Activated CD8-positive, alpha-beta memory T cell treated with anti-CD3 and anti-CD28 coated beads for 48 hours (primary cell): ENCODE measurements at places on chromosomes 12 and 14.

GRCh38 chr14:65866886-65867285, 454.4 kb downstream of the FUT8 start:
- no peak for DNase-seq

DNA sequence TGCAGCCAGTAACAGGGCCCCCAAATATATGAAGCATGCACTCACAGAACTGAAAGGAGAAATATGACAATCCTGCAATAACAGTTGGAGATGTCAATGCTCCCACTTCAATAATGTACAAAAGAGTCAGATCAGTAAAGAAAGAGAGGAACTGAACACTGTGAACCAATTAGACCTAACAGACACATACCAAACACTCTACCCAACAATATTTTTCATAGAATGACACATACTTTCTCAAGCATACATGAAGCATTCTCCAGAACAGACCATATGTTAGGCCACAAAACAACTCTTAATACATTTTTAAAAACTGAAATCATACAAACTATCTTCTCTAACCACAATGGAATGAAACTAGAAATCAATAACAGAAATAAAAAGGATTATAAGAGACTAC, 80.2 kb downstream of the ELK3 start:
- DNase-seq, result no peak

DNA sequence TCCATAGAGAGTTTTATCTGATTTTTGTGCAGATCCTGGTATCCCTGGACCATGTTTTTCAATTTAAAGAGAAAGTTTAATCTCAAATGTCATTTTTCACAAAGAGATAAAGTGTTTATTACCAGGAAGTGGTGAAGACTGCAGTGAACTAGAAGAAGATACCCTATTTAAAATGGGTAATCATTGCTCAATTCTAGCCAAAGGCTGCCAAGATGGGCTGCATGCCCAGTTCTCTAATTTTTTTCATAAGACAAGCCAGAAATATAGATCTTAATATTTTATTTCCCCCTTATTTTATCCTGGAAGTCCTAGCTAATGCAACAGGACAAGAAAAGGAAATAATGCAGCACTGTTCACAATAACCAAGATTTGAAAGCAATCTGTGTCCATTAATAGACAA, 343.5 kb downstream of the PCNX1 start:
- no peak for DNase-seq

DNA sequence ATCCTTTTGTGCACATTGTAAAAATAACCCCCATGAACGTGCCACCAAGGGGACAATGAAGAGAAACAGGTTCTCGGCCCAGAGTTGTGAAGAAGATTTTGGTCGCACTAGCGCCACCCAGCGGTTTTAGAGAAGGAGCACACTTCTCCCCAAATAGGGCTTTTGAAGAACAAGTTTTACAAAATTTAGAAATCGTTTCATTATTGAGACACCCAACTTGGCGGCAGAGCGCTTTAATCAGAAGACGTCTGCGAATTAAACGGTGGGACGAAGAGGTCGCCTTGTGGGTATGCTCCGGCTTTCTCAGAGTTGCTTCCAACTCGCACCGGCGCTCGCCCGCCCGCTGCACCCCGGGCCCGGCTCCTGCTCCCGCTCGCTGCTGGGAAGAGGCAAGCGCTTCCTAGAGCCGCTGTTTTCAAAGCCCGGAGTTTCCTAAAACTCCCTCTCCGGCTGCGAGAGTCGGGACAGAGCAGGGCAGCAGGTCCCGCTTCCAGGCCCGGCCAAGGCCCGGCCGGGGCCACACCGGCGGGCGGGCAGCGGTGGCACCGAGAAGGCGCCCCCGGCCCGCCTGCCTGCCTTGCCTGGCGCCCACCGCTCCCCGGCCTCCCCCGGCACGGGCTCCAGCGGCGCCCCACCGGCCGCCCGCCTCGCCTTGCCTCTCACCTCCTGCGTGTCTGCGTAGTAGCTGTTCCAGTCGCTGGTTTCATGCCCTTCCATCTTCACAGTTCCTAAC, 645 bp downstream of the FOXA1 start:
- DNase-seq, result no peak

- DNase-seq, result no peak
Observed at GRCh38 chr12:101878243-101878821, 952 bp downstream of the DRAM1 start.

DNA sequence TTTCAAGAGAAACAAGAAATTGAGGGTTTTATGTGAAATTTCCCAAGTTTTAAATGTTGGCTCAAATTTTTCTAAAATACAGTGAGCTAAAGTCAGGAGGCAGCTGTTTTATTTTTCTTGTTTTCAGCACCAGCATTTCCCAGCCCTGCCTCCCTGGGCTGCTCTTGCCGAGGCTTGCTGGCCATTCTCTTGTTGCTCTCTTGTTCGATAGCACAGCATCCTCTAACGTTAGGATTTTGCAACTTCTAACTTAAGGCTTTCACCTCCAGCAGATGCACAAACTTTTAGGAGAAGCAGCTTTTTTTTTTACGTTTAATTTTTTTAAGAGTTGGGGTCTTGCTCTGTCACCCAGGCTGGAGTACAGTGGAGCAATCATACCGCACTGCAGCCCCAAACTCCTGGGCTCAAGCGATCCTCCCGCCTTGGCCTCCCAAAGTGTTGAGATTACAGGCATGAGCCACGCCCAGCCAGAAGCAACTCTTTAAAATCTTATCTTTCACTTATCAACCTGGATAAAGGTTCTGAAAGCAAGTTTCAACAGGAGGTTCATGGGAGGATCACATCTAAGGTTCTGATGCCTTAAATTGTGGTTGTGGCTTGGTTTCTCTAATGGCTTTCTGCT, 40.2 kb downstream of the B4GALNT3 start:
- DNase-seq, result no peak

GRCh38 chr12:124148481-124149273, 146.2 kb upstream of the RFLNA start:
- DNase-seq, result no peak

- no peak for DNase-seq
Observed at GRCh38 chr12:113090740-113091139, 34.2 kb downstream of the DTX1 start.

- DNase-seq, result no peak
Observed at GRCh38 chr12:81987371-81987770, 228.2 kb upstream of the PPFIA2 start.

DNA sequence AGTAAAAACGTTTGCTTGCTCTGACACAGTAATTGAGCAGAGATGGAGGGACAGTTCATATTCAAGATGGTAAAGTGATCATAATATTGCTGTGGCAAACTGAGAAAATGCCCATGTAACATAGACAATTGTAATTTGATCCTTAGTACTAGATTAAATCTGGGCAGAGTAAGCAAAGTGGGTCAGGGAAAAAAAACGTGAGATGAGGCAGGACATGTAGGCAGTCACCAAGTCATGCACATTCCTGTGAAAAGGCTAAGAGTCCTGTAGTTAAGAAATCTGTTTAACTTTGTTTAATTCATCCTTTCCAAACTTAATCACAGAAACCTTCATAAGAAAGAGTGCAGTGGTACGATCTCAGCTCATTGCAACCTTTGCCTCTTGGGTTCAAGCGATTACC, 16.1 kb downstream of the BTBD7 start:
- no peak for DNase-seq

GRCh38 chr12:47758834-47759690, at the start of gene RAPGEF3:
Gene RAPGEF3, minus strand, starts transcription at chr12:47758880. Its CDS starts 324 bp downstream, at chr12:47758556.
- no peak for DNase-seq

GRCh38 chr12:20494851-20495250, 126.5 kb downstream of the PDE3A start:
- no peak for DNase-seq

DNA sequence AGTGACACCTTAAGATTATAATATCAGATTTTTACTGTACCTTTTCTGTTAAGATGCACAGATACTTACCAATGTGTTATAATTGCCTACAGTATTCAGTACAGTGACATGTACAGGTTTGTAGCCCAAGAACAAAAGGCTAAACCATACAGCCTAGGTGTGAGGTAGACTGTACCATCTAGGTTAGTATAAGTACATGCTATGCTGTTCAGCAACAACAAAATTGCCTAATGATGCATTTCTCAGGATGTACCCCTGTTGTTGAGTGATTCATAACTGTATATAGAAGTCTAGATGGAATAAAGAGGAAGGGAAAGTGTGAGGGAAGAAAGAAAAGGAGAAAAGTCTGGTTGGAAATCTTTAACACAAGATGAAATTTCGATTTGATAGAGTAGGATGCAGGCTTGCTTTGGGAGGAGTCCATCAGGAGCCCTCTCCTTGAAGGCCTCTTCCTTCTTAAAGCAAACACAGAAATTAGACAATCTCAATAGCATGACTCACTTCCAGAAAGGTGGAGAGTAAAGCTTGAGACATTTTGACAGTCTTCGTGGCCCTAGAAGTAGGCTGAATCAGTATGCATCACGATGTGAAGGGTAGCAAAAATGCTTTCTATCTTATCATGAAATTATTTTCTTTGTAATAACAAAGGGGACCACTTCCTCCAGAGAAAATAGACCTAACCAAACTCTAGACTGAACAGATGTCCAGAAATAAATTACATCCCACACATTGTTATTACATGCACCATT, 191.5 kb downstream of the SYT1 start:
- DNase-seq, result no peak

GRCh38 chr12:14834509-14834908, 8.8 kb downstream of the ART4 start:
- DNase-seq, result no peak

- DNase-seq, result no peak
Observed at GRCh38 chr14:51396222-51396815, 156.3 kb downstream of the TMX1 start.

GRCh38 chr12:106181401-106182114, 42.8 kb upstream of the NUAK1 start:
- no peak for DNase-seq

GRCh38 chr12:50196537-50196936, 29.4 kb upstream of the CERS5 start:
- DNase-seq, result no peak

GRCh38 chr14:88947646-88948598, 123.5 kb downstream of the TTC8 start:
- no peak for DNase-seq

DNA sequence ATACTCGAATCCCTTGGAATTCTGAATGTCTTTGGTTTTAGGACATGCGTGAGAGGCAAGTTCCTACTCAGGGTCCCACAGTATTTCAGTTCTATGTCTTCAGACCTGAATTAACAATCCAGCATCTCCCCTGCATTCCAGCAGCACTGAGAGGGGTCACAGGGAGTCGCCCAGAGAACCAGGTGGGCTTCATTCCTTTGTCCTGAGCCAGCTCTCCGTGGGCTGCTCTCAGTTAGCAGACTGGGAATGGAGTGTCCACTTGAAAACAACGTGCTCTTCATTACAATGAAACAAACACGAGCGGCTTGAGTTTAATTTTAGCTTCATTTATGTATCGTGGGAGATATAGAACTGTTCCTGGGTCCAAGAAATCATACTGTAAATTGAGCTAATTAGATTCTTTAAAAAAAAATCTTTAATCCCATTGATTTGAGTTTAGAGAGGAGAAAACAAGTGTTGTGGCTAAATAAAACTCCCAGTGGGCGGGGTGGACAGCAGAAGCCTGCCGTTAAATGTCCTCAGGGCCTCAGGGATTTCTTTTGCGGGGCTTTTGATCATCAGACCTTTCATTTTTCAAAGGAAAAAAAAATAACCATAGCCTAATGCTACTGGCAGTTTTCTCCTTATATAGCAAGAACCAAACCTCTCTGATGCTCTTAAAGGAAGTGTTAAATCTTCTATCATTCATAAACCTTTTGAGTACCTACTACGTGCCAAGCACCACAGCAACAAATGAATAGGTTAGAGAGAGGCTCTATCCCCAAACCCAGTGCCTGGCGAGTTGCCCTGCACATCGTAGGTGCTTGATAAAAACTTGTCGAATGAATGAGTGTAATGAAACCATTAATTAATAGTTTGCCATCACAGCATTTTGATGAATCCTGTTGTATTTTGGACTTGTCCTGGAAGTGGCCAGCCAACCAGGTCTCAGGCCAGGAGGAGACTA, 140.4 kb downstream of the CHST11 start:
- no peak for DNase-seq

DNA sequence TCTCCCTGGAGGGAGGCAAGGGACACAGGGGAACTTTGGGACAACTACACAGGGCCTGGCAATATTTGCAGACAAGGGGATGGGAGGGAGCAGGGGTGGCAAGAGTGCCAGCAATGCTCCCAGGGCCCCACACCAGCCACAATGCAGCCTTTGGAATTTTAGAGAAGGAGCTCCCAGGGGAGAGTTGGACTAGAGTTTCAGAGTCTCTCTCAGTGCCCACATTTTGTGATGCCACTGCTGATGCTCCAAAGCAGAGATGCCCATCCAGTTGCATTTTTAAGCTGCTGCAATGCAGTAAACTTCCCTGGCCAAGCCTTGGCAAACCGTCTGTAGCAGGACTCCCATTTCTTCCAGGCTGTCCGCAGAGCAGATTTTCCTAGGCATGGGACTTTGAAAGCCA, 98.9 kb downstream of the ZFP36L1 start:
- DNase-seq, result no peak

- DNase-seq, result no peak
Observed at GRCh38 chr12:105420046-105420445, 89.6 kb downstream of the C12orf75 start.

DNA sequence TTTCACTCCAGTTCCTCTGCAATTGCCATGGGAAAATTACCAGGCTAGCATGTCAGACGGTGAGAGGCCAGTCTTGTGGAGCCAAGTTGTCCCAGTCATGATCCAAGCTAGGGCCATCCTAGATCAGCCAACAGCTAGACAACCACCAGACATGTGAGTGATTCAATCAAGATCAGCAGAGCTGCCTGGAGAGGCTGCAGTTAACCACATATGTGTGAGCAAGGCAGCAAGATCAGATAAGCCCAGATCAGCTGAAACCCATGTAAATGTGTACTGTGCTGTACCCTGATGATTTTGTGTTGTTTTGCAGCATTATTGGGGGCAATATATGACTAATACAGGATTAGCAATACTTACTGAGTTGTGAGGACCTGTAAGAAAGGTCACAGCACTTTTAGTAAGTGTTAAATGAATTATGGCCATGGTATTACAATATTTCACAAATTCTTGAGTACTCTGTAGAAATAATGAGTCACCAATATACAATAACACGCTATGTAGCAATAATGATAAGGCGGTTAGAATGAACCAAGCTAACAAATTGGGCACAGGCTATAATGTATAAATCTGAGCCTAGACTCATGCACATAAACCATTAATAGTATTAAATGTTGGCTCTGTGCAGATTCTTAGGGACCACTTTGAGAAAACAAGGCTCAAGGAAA, 91.4 kb downstream of the SUDS3 start:
- DNase-seq, result no peak

- no peak for DNase-seq
Observed at GRCh38 chr14:96249029-96249428, 7.0 kb upstream of the BDKRB1 start.

DNA sequence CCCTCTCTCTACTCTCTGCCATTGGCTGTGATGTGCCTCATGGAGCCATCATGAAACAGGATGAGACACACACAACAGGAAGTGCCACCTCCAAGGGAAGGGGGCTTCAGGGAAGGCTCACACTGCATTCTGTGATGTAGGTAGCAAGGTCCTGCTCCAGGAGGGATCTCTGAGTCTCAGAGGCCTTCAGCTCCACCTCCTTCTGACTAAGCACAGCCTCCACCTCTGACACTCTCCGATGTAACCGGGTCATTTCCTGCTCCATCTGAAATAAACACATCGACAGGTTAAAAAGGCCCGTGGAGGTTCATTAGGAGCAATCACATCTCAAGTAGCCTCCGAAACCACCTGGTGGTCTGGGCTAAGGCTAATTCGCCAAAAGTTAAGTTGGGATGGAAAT, 93.3 kb downstream of the CIT start:
- DNase-seq, result no peak
